ENCODE measurements at places on chromosomes 12 and 14.
A peak's percentile ranks its signal among the peaks of the same experiment; 100 is the strongest.

GRCh38 chr12:41459906-41460214, 271.7 kb downstream of the PDZRN4 start:
- DNase-seq, result no peak

- DNase-seq, result no peak
Measured at GRCh38 chr14:93868165-93868564, 59.0 kb upstream of the FAM181A start.

- DNase-seq, result no peak
Measured at GRCh38 chr14:93086441-93087055, 29.2 kb downstream of the ITPK1 start.

GRCh38 chr12:76084863-76085519, 506 bp upstream of the NAP1L1 start:
- no peak for DNase-seq

DNA sequence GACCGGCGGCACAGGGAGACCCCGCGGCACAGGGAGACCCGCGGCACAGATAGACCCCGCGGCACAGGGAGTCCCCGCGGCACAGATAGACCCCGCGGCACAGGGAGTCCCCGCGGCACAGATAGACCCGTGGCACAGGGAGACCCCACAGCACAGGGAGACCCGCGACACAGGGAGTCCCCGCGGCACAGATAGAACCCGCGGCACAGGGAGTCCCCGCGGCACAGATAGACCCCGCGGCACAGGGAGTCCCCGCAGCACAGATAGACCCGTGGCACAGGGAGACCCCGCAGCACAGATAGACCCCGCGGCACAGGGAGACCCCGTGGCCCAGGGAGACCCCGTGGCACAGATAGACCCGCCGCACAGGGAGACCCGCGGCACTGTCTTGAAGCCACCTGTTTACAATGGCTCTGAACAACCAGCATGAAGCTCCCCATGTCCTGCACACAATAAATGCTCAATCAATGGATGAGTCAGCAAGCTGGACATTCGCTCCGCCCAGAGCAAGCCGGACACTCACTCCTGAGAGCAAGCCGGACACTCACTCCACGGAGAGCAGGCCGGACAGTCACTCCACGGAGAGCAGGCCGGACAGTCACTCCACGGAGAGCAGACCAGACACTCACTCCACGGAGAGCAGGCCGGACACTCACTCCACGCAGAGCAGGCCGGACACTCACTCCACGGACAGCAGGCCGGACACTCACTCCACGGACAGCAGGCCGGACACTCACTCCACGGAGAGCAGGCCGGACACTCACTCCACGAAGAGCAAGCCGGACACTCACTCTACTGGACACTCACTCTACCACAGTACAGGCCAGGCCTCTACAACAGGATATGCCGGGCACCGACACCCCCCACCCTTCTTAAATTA, 121.9 kb downstream of the RFLNA start:
- DNase-seq, result no peak

DNA sequence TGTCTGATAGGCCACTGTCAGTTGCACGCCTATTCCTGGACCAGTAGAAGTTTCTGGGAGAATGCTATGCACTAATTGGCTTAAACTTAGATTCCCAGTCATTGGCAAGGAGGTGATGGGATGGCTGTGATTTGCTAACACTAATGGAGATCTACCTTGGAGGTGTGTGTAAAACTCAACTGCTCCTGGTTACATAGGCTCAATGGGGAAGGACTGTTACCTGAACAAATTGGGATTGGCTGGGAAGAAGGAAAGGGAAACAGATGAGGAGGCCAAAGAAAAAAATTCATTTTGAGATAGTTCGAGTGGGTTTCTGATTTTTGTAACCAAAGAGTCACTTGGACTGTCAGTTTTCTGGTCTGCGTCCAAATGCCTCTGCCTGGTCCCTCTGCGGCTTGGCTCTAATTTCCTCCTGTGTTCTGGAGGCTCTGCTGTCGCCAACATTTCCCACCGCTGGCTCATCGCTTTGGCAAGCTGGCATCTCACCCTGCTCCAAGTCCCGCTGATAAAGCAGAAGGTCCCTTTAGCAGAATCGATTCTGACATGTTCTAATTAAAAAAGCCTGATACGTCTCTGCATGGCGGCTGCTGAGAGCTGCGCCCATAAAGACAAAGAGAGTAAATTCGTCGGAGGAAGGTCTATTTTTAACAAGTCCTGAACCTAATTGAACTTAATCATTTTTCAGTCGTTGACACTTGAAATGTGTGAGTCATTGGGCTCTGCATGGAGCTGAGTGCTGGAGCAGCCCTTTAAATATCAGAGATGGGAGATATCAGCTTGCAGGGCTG, 2.0 kb upstream of the CCDC63 start:
- DNase-seq, result no peak

GRCh38 chr12:9872742-9873141, 3.6 kb upstream of the CLEC2B start:
- DNase-seq, result no peak

DNA sequence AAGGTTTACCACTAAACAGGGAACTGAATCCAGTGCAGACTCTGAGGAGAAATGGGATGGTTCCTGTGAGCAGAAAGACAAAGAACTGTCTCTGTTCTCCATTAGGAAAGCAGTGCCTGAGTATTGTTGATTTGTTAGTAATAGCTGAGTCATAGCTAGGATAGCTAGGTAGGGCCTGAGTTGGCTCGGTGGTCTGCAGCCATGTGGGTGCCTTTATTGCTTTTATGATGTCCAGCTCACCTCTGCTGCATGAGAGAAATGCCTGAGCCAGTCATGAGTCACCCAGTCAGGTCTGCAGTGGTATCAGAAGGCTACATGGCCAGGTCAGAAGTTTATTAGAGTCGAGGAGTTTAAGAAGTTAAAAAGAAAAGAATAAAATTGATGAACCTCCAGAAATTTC, 24.2 kb downstream of the TRHDE start:
- no peak for DNase-seq

DNA sequence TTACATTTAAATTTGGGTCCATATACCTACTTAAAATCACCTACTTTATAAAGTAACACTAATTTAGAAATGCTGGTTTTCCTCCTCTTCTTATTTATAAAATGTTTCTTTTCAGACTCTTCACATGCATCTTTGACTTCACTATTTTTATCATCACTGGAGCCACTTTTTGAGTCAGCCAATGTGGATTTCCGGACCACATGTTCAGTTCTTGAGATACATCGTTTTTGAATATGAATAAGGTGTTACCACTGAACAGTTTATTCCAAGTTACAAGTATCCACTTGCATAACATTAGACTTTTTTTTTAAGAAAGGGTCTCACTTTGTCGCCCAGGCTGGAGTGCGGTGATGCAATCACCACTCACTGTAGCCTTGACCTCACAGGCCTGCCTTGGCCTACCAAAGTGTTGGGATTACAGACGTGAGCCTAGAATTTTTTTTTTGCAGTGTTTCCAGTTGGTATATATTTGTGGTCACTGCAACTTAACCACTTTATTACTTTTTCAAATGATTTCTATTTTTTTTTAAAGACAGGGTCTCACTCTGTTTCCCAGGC, 5.7 kb downstream of the FNTB start:
- no peak for DNase-seq

DNA sequence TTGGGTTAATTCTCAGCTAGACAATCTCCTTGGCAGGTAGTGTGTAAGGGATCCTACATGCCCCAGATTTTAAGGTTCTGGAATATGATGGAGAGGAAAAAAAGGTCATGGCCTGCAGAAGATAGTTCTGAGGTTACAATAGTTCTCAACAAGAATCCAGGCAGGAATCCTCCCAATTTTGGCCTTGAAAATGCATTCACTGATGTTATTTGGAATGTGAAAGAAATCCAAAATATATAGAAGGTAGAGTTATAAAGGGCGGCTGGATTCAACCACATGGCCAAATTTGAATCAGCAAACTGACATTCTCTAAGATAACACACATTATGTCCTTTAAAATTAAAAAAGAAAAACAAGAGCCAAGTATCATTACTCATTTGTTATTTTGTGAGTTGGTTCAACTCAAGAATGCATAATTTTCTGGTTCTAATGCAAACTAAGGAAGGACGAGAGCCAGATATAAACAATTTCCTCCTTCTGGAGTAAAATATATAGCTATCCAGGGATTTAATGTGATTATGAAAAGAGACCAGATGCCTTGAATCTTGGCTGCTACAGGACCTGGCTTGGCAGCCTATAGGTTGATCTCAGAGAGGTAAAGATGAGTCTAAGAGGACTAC, 177.0 kb upstream of the G2E3 start:
- no peak for DNase-seq

GRCh38 chr12:104736307-104736706, 221.8 kb downstream of the SLC41A2 start:
- no peak for DNase-seq

- DNase-seq, result no peak
Measured at GRCh38 chr12:111775205-111776193, 8.8 kb downstream of the ALDH2 start.

GRCh38 chr14:101876555-101876938, 87.8 kb upstream of the DYNC1H1 start:
- DNase-seq, result peak; percentile 54

DNA sequence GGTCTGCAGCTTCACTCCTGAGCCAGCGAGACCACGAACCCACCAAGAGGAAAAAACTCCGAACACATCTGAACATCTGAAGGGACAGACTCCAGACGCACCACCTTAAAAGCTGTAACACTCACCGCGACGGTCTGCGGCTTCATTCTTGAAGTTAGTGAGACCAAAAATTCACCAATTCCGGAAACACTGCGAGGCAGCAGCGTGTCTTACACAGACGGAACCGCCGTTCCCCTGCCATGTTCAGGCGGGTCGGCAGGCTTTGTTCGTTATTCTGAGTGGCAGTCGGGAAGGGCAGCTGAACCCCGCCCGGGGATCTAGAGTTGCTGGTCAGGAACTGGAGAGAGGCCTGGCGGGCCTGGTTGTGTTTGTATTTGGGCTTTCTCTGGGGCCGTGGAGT, 20.3 kb upstream of the LPCAT3 start:
- no peak for DNase-seq

DNA sequence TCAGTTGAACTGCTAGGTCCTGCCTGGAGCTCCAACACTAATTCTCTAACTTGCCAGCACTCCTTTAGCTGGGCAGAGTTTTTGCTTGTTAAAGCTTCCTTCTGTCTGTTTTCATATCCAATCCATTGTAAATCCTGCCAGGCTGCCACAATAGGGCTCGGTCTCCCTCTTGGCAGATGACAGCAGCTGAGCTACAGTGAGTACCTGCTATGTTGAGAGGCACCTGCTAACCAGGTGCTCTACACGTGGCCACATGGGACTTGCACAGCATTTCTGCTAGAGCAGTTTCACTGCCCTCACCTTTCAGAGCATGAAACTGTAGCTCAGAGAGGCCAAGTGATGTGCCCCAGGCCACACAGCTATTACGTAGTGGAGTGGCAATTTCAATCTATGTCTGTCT, 106.6 kb upstream of the NOS1 start:
- no peak for DNase-seq

DNA sequence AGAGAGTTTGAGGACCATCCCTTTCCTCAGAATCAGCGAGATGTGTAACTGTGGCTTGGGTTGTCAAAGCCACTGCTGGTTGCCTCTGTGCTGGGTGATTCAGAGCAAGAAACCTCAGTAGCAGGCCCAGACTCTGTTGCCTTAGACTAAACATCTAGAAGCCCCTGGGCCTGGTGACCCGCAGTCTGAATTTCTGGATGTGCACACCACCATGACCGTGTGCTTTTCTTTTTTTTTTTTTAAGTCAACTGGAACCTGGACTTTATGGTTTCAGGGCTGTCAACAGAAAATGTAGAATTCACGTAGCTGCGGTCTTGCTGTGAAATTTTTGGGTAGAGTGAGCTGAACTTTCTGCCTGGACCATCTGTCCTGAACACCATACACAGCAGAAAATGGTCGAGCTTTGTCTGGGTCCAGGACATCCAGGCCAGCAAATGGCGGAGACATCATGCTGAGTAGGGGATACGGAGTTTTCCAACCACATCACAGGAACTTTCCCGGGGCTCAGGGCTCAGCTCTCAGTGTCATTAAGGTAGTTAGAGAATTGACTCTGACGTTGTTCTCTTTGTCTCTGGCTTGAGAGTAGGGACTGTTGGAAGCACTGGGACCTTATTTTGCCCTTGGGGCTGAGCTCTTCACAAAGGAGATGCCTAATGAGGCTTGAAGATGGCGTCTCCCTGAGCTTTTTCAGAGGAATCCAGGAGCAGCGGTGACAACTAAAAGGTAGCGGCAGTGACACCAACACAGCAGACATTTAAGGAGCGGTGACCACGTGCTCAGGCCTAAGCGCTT, 23.0 kb upstream of the BATF start:
- no peak for DNase-seq

- DNase-seq, result no peak
Measured at GRCh38 chr12:132289356-132290202, 39.8 kb downstream of the GALNT9 start.

GRCh38 chr14:85572845-85573244, 42.9 kb downstream of the FLRT2 start:
- DNase-seq, result no peak

DNA sequence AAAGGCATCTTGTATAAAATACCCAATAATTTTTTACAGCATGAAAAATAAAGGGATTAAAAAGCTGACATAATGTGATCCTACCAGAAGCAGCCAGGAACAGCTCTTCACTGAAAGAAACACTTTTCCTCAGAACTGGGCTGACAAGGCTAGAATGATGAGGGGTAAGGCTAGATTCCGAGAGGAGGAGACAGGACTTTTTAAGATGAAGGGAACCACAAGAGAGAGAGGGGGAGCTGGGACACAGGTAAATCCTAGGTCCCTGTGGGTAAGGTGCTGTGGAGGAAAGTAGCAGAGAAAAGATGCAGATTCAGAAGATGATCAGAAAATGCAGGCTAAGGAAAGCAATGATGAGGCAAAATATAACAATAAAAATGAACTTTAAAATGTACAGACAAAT, 29.5 kb downstream of the C2CD5 start:
- no peak for DNase-seq

DNA sequence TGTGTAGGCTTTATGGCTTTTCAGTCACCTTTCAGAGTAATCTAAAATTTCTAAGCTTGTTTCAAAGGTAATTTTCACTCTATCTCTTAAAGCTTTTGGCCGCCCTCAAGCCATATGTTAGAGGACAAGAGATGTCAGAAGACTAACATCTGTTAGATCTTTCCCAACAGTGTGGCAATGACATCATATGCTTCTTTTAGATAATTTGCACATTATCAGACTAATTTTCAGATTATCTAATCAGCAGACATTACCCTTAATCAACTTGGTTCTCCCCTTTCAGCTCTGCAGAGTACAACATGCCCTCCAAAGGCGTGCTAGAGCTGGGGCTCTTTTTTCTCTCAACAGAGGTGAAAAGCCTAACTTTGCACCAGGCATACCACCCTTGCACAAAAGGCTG, 207.1 kb downstream of the DPF3 start:
- DNase-seq, result no peak

DNA sequence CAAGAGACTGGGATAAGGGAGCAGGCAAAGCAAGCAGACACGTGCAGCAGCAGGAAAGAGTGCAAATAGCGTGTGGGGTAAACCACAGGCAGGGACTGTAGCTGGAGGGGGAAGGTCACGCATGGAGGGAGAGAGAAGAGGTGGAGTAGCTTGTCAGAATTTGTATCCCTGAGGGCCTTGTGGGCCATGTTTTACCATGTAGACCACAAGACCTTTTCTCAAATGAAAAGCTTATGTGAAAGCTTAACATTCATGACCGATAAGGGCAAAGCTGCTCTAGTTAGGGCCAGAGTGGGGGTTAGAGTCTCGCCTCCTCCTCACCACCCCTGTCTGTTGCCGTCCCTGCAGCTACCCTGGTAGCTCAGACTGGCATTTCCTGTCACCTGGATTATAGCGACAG, 152.9 kb upstream of the E2F7 start:
- DNase-seq, result no peak

Data from activated CD4-positive, CD25-positive, alpha-beta regulatory T cell treated with anti-CD3 and anti-CD28 coated beads, Interleukin-2, amount 50 U/mL, for 72 hours (primary cell).